ENCODE measurements at places on chromosomes 7 and 10. TPM values are rescaled to one million over a fixed set of nuclear protein-coding genes. Genes with fewer than 3 reads are reported as not detected.

DNA sequence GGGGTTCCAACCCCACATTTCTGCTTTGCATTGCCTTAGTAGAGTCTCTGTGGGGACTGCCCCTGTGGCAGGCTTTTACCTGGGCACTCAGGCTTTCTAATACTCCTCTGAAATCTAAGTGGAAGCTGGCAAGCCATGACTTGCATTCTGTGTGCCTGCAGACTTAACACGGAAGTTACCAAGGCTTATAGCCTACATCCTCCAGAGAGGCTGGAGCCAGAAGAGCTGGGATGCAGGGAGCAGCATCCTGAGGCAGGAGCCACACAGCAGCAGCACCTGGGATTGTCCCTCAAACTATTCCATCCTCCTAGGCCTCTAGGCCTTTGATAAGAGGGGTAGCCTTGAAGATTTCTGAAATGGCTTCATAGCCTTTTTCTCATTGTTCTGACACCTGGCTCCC lies 22.1 kb upstream of the ABCC2 start:
- DNase-seq: no peak

GRCh38 chr10:132294561-132295318 lies 13.0 kb downstream of the STK32C start:
- no peak for DNase-seq

DNA sequence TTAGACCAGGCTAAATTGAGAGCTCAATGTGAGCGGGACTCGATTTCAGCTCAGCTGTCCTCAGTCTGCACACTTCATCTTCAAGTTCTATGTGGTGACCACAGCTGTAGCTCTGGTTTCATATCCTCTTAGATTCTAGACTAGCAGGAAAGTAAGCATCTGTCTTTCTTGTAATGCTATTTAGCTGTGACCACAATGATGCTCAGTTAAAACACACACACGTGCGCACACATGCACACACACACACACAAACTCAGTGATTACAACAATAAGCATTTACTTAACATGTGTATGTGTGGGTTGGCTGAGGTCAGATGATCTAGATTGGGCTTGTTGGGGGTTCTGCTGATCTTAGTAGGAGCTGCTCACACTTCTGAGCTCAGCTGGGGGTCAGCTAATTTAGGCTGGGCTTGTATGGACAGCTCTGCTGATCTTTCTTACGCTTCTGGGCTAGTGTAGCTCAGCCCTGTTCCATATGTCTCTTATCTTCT lies 82.5 kb downstream of the ZNF365 start:
- peak; percentile 94 for DNase-seq

DNA sequence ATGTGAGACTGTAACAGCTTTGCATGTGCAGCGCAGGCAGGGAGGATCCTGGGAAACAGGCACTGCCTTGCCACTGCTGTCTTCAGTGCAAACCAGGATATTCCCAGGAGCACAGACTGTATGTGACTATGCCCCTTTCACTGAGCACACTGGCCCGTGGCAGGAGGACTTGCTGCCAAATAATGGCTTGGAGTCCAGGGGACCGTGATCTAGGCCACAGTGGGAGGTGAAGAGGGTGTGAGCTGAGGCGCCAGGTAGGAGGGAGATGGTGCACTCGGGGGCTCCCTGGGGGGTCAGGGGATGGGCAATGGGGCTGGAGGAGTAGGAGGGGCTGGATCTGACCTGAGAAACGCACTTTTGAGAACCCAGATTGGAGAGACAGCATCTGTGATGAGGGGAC lies 193.4 kb upstream of the ZNF32 start:
- DNase-seq: no peak

- no peak for DNase-seq
Observed at GRCh38 chr10:1548596-1548995, 188.7 kb downstream of the ADARB2 start.

DNA sequence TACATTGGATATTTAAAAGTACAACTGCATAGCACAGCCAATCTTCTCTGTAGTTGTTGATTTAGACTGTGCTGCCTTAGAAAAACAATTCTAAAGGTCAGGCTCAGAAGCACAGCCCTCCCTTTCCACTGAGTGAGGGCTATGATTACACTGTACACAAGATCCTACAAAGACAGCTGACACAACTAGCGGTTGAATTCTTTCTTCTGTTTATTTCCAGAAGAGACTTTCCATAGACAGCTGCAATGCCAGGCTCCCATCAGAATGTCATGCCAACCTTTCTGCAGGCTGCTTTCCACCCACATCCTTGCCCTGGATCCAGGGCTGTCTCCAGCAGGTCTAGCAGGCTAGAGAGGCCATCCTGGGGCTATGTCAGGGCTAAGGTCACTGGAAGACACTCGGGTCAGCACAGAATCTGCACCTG lies 39.3 kb downstream of the FAM13C start:
- DNase-seq: peak; percentile 99

Gene TWIST1
- total RNA-seq: 145 TPM

Gene TUBAL3
- total RNA-seq: not detected

Gene AS3MT
- 9.3 TPM for total RNA-seq

Gene NKX1-2
- total RNA-seq: not detected

Gene UPK3BL2
- 4.3 TPM for total RNA-seq

Gene NET1
- total RNA-seq: 56.2 TPM

GRCh38 chr7:115233809-115234208 lies 311.9 kb downstream of the MDFIC start:
- no peak for DNase-seq

DNA sequence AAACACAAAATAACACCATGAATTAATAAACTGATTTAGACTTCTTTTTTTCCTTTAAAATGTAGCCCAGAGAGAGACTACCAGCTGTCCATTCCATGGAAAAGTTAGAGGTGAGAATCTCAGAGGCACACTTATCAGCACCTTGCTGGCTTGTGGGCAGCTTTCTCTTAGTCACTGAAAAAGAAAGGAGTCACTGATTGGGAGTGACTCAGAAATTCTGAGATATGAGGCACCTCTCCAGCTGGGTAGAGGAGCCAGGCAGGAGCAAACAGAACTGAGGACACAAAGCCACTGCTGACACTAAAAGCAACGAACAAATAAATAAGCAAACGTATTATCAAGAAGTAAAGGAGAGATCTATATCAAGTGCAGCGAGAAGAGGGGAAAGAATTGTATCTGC lies 310.6 kb downstream of the PARD3 start:
- peak; percentile 57 for DNase-seq

Gene PLCE1
- total RNA-seq: 6.7 TPM

GRCh38 chr7:42106562-42106961 lies 130.4 kb downstream of the GLI3 start:
- DNase-seq: peak; percentile 28

Gene OR13A1
- total RNA-seq: not detected

DNA sequence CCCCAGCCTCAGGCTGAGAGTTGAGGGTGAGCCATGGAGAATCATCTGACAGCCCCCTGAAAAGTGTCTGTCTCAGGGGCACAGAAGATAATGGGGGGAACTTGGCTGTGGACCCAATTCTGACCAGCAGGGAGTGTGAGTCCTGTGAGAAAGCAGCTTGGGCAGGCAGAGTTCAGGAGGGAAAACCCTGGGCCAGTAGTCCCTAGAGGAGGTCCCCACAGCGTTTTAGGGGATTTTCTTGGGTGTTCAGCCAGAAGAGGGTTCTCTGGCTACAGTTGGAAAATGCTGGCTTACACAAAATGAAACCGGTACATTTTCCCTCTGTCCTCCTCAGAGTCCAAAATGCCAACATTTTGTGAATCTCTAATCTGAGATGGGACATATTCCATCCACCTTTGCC lies 35.8 kb upstream of the TRIM8 start:
- DNase-seq: no peak

- DNase-seq: peak; percentile 72
Observed at GRCh38 chr10:31353574-31353973, 34.6 kb downstream of the ZEB1 start.

Gene CTNNA3
- 0.19 TPM for total RNA-seq

DNA sequence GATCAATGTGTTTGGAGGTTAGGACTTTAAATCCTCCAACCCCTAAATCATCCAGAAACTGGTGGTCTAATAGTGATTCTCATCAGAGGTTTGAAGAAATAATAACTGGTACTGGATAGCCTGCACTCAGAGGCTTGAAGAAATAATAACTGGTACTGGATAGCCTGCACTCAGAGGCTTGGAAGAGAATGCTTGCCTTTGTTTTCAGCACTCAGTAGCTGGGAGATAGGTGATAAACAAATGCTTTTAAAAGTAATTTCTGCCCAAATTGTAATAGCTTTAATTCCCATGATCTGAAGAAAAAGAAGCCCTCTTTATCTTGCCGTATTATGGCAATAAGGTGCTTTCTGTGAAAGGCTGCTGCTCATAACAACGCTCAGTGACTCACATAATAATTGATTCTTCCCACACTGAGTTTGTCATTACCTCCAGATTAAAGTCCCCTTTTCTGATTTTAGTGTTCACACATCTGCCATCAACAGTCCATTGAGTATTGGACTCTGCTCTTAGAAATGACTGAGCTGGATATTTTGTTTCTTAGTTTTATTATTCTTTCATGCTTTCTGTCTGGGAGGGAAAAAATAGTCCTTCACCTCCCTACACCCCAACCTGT lies 112.3 kb upstream of the PHYHIPL start:
- DNase-seq: no peak

DNA sequence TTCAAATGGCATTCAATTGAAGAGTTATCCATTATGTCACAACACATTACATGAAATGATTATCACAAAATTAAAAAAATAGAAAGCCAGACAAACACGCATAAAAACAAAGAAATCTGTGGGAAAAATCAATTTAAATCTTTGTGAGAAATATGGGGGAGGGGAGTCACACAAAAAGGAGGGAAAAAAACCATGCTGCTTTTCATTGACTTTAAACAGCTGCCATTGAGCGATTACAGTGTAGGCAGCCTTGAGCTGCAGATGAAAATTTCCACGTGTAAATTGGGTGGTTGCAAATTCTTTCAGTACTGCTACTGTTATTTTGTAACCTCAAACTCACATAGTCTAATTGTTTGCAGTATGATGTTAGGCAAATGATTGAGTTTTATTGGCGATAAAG lies 889.9 kb upstream of the PHF14 start:
- DNase-seq: no peak

Gene HDAC9
- total RNA-seq: 7.1 TPM

DNA sequence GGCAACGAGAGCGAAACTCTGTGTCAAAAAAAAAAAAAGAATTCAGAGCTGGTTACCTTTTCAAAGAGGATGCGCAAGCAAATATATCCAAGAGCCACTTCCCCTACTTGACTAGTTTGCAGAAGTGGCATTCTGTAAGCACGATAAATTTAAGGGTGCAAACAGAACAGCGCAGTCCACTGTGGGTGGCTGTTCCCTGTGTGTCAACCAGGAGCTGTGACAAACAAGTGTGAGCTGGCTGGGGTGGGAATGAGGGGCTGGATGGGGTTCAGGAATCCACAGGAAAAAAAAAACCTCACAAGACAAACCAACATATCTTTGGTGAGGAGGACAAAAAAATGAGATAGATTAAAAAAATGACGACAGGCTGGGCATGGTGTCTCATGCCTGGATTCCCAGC lies 15.9 kb downstream of the GUSB start:
- DNase-seq: no peak

- DNase-seq: peak; percentile 86
Observed at GRCh38 chr7:24778543-24779282, 21.4 kb upstream of the GSDME start.

GRCh38 chr7:4641091-4641666 lies 40.9 kb upstream of the FOXK1 start:
- DNase-seq: no peak

Gene FANK1
- 2.2 TPM for total RNA-seq

Gene ADIRF
- total RNA-seq: 2.5 TPM

GRCh38 chr7:371779-372545 lies 82.0 kb downstream of the FOXL3 start:
- no peak for DNase-seq

- DNase-seq: no peak
Observed at GRCh38 chr10:43790147-43790546, 141.5 kb upstream of the ZNF32 start.

DNA sequence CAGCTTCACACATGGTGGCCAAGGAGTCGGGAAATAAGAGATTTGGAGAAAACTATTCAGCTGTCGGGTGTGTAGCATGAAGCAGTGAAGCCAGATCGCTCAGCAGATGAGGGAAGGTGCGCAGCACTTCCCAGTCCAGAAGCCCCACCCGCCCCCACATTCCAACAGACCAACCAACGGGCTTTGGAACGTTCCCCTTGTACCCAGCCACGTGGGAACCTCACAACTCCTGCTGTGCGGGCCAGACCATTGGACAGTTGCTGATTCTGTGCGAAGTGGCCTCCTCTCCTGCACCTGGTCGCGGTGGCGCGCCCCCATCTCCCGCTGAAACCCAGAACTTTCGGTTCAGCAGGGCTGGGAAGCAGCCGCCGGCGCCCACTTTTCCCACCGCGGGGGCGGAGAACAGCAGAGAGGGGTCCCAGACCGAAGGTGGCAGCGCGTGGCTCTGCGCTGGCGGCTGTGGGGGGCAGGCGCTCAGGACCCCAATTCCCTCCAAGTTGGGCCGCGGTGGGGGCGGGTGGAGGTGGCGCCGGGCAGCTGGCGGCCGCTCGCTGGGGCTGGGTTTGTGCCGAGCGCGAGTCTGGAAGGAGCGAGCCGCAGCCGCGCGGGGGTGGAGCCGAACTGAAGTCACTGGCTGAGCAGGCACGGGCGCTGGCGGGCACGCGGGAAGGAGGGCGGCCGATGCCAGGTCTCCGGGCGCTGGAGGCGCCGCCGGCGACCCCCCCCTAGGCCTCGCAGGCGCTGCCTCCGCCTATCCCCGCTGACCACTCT lies 1301.5 kb upstream of the SORCS1 start:
- no peak for DNase-seq

Gene CRCP
- 37.9 TPM for total RNA-seq

GRCh38 chr7:139521439-139521838 lies 2.0 kb upstream of the CLEC2L start:
- no peak for DNase-seq

DNA sequence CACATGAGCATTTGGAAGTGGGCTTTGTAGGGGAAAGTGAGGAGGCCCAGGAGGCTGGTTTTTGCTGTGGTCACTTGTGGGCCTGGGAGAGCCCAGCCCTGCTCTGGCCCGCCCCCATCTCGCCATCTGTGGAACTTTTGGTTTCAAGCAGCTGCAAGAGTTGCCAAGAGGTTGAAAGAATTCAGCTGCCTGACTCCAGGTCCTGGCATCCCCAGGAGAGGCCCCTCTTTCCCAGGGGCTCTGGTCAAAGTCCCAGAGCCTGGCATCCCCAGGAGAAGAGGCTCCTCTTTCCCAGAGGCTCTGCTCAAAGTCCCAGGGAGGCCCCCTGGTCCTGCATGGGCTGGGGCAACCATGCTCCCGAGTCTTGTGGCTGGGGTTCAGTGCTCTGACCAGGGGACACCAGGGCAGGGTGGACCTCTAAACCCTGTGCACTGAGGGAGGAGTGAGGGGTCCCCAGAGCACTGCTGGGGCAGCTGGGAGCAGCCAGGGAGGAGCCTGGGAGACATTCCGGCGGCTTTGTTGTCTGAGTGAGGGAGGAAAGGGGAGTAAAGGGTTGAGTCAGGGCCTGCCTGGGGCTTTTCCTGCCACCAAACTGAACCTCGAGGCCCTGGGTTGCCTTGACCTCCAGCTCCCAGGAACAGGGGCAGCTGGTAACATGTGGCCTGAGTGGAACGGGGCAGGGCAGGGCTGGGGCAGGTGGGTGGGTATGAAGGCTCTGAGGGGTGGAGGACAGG lies 27.7 kb upstream of the CSGALNACT2 start:
- DNase-seq: peak; percentile 56

GRCh38 chr7:111089822-111090426 lies 1.0 kb upstream of the LRRN3 start:
- peak; percentile 56 for DNase-seq

- peak; percentile 86 for DNase-seq
Observed at GRCh38 chr10:74078037-74078436, 72.6 kb downstream of the AP3M1 start.

GRCh38 chr7:28169230-28169629 lies 11.4 kb downstream of the JAZF1 start:
- DNase-seq: no peak

Gene HOXA2
- 0.51 TPM for total RNA-seq
